Activated CD4-positive, alpha-beta T cell treated with anti-CD3 and anti-CD28 coated beads for 24 hours (primary cell): ENCODE measurements at places on chromosomes 5 and 9.

- no peak for DNase-seq
These were observed 23.1 kb upstream of the SLC9A3 start for GRCh38 chr5:547086-547924.

DNA sequence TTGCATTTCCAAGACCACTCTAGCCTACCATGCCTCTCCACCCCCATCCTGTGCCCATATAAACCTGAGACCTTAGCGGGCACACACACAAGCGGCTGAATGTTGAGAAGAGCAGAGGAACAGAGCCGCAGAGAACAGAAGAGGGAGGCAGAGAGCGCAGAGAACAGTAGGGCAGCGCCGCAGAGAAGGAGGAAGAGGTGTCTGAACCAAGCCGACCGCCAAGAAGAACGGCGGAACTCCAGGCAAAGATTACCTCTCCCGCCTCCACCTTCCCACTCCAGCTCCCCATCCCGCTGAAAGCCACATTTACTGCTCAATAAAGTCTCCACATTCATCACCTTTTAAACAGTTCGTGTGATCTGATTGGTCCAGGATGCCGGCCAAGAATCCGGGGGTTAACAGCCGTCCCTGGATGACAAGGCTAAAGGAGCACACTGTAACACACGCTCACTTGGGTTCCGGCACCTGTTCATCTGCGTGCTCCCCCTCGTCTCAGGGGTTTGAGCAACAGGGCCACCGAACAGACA, 33.2 kb downstream of the GRIN3A start:
- DNase-seq: peak; percentile 1

DNA sequence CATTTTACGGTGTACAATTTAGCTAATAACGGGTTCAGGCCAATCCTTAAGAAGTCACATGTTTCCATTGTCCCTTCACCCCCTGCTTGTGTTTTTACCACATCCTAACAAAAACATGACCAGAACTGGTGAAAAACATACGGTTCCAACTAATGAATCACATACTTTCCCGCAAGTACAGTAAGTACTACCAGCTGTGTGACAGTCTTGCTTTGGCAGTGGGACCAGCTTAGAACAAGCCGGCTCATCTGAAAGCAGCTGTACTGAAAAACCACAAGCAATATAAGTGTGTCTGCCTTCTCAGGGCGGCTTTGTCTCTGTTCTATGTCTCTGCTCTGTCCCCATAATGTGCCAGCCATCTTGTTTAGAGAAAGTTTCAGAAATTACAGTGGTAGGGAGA, 242.5 kb downstream of the BNC2 start:
- no peak for DNase-seq

DNA sequence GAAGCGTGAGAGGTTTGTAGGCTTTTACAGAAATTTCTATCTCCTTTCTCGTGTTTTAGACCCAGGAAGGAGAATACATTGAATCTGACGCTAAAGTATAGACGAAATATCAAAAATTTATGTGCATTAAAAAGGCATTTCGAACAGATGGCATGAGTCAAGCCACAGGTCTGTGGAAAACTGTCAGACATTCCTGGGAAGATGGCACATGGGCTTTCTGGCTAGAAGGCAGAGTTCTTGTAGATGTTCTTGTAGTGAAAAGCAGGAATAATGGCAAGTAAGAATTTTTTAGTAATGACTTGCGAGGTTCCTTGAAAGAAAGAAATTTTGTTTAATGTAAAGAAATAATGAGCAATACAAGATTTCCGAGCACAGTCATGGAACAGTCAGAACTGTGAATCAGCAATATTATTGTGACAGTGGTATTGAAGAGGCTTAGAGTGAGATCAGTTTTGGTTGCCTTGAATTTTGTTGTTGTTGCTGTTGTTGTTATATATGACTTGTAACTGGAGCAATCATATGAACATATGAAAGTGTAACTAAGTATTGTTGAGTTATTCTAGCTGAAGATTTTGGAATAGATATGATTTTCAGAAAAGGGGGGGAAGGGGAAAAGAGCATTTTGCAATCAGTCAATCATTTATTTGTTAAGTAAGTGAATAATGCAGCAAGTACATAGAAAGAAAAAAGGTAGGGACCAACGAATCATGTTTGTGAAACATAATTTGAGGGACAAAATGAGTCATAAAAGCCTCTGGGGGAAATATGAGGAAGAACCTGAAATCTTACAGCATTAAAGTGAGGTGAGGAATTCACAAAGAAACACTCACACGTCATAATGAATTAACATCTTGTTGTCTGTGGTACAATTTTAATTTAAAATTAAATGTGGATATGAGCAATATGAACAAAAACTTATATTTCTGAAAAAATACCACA, 339.0 kb upstream of the CTNND2 start:
- DNase-seq: no peak

- DNase-seq: no peak
These were observed 23.8 kb upstream of the LRRC14B start for GRCh38 chr5:167511-167910.

DNA sequence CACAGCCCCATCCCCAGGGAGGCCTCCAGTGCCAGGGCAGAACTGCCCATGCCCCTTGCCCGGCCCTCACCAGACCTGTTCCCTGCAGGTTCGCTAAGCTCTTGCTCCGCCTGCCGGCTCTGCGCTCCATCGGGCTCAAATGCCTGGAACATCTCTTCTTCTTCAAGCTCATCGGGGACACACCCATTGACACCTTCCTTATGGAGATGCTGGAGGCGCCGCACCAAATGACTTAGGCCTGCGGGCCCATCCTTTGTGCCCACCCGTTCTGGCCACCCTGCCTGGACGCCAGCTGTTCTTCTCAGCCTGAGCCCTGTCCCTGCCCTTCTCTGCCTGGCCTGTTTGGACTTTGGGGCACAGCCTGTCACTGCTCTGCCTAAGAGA, 110.1 kb downstream of the RXRA start:
- no peak for DNase-seq

GRCh38 chr5:150763023-150763769, 4.4 kb upstream of the DCTN4 start:
- DNase-seq: no peak

- no peak for DNase-seq
These were observed 78.9 kb downstream of the SEMA4D start for GRCh38 chr9:89418882-89419640.

- DNase-seq: no peak
These were observed 64.4 kb downstream of the C9orf85 start for GRCh38 chr9:71975833-71976232.

GRCh38 chr5:3996707-3997336, 401.2 kb downstream of the IRX1 start:
- DNase-seq: no peak

- DNase-seq: no peak
These were observed 815.1 kb downstream of the TLE1 start for GRCh38 chr9:80874276-80874675.

GRCh38 chr5:127256886-127257597, 33.6 kb upstream of the MEGF10 start:
- no peak for DNase-seq

GRCh38 chr5:36743891-36744772, 132.4 kb upstream of the NIPBL start:
- no peak for DNase-seq

- DNase-seq: no peak
These were observed 40.1 kb upstream of the GLIS3 start for GRCh38 chr9:4339836-4340560.

GRCh38 chr9:75238311-75238976, 150.1 kb downstream of the OSTF1 start:
- DNase-seq: no peak

DNA sequence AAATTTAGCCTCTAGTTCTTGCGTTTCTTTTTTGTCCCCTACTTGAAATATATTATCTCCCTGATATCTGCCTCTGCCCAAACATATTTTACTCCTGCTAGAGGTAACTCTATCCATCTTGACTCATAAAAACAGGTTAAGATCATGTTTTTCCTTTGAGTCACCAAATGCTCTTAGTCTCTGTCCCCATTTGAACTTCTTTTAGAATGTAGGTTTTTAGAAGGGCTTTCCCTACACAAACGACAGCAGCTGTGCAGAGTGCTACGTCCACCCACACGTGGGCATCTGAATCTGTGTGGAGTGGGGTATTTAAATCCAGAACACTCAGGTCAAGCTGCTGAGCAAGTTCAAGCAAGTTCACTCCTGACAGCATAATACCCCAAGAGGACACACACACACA, 2.2 kb downstream of the HSD17B3 start:
- DNase-seq: no peak

DNA sequence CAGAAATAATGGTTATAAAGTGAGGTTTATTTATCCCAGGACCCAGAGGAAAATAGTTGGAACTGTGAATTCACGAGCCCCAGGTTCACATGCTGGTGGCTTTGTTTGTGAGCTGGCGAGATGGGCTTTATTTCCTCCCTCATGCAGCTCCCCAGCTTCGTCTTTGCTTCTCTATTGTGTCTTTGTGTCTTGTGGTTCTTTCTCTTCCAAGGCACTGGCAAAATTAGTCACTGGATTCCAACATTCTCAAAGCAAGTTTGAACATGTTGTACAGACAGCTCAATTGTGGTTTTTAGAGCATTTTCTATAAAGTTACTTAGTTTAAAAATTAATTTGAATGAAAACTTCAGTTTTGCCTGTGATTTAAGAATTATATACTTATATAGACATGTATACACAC, 7.2 kb downstream of the NDUFS6 start:
- no peak for DNase-seq

GRCh38 chr5:14816374-14816998, 55.1 kb downstream of the ANKH start:
- DNase-seq: no peak

GRCh38 chr9:75087289-75087823, 599 bp downstream of the NMRK1 start:
- DNase-seq: no peak

- no peak for DNase-seq
These were observed 1181.7 kb downstream of the EFNA5 start for GRCh38 chr5:106489004-106489403.

DNA sequence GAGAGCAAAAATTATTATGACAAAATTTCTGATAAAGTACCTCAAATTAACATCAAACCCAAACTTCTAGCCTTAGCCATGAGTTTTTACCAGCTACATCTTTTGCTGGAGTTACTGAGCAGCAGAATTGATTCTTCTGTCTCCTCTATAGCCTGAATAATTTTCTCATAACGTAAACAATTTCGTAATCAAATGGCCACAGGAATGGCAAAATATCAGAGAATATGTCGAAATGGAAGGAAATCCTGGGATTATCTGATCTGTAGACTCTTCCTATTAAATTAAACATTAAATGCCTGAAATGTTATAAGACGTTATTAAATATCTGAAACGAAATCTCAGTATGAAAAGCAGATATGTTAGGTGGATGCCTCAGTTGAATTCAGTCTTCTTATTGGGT, 41.1 kb downstream of the LURAP1L start:
- no peak for DNase-seq

- no peak for DNase-seq
These were observed 148.0 kb downstream of the MEF2C start for GRCh38 chr5:88734983-88735382.

DNA sequence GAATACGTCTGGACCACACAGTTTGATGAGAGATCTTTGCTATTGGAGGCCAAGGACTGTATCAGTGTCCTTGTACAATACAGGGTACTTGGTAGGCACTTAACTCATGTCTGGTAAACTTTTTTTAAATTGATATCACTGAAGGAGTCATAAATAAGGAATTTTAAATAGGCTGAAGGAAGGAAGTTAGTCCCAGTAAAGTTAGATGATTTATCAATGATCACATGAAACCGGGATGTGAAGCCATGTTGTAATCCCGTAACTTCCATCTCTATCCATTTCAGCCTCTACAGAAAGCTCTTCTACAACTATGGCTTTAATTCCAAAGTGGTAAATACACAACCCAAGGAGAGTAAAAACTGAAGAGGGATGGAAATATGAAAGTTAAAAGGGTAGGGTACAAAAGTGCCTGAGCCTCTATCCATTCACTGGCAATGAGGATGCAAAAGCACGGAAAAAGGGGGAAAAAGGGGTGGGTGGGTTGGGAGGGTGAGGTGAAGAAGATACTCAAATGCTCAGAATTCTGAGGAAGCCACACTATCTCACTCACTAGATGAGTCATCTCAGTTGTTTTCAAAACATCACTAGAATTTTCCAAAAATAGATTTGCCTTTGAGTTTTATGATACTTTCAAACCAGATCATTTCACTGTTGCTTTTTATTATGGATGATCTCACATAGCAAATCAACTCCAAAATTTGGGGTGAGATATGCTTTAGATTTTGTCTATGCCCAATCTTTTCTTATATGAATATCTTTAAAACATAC, 1053.5 kb downstream of the NR2F1-AS1 start:
- no peak for DNase-seq

DNA sequence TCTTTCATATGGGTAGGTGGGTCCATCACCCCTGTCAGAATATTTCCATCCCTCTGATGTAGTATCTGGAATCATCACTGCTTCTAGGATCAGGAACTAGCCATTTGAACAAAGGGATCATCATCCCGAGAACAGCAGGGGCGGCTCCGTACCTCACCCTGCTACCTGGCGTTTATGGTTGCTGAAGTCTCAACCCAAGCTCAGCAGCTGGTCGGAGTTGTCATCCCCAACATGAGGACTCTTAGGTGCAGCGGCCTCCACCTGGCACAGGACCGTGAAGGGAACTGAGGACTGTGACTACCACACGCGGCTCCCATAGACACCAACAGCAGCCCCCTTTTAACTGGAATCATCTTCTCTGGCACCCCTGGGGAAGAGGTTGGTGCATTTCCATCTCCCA, 35.1 kb downstream of the ROR2 start:
- no peak for DNase-seq

DNA sequence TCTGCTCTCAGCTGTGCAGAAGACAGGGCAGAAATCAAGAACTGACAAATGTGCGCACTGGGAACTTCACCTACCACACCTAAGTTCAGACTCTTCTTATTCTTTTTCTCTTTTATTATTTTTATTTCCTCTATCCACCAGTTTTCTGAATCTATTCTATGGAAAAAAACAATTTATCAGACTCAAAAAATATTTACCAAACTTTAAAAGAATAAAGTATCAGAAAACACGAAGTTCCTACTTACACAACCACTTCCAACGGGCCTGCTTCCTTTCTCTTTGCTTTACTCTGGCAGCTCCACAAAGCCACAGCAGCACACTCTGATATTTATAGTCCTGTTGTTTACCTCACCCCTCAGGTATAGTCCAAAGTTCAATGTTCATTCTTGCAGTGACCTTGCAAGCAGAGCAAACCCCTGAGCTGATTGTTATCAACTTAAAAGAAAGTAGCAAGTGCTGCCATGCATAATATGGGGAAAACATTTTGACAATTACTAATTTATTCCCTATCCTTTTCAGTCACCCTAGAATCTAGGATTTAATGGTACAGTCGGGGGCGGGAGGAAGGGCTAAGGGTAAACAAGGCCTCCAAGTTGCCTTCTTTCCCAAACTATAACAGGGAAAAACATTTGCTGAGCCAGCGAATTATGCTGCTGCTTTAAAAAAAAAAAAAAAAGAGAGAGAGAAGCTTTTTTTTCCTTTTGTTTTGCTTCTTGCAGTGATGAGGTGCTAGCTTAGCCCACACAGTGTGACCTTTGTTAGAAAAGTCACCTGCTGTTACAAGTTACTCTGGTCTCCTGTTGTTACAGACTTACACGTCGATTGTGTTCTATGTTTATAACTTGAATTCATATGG, at the start of gene SELENOP:
Gene SELENOP, minus strand, starts transcription at position 302 of the 856 bp plus-strand sequence. CDS start 3,539 bp downstream, outside the sequence.
- no peak for DNase-seq
